ENCODE measurements at places on chromosomes 7 and 10.
A peak's percentile ranks its signal among the peaks of the same experiment; 100 is the strongest.

GRCh38 chr10:102267748-102268147 is 22.4 kb downstream of the GBF1 start:
- DNase-seq: no peak

DNA sequence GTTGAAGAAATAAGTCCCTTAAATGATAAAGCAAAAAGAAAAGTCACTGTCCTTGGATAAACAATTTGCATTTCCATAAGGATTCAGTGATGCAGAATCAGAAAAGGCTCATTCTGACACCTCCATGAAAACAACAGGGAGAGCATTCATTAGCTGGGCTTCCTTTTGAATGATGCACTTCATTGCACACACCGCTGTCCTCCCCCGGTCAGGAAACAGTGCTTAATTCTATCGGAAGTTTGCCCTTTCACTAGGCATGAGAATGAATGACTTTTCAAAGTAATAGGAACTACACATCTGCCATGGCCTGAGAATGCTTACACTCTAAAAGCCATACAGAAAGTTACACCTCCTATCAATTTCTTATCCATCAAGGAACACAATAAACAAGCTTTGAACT is 4.2 kb downstream of the PCDH15 start:
- DNase-seq: no peak

DNA sequence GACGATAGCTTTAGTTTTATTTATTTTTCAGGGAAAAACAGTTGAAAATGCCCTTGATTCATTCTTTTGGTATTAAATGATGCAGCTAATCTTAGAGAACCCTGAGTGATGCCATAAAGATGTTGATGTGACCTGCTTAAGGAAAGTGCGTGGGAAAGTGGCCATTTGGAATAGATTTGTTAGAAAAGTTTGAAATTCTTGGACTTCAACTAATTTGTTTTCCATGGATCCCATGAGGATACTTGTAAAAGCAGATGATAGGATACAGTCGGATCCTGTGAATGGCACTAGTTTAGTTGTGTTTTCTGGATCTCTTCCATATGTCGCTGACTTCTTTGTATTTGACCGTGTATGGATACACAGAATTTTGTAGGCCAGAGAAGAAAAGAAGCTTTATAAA is 69.0 kb downstream of the SEPTIN7 start:
- no peak for DNase-seq

GRCh38 chr7:2325162-2325561 is 10.9 kb upstream of the SNX8 start:
- DNase-seq: peak; percentile 71

- DNase-seq: no peak
Measured at GRCh38 chr7:27100694-27101170, 1.8 kb downstream of the HOXA2 start.

DNA sequence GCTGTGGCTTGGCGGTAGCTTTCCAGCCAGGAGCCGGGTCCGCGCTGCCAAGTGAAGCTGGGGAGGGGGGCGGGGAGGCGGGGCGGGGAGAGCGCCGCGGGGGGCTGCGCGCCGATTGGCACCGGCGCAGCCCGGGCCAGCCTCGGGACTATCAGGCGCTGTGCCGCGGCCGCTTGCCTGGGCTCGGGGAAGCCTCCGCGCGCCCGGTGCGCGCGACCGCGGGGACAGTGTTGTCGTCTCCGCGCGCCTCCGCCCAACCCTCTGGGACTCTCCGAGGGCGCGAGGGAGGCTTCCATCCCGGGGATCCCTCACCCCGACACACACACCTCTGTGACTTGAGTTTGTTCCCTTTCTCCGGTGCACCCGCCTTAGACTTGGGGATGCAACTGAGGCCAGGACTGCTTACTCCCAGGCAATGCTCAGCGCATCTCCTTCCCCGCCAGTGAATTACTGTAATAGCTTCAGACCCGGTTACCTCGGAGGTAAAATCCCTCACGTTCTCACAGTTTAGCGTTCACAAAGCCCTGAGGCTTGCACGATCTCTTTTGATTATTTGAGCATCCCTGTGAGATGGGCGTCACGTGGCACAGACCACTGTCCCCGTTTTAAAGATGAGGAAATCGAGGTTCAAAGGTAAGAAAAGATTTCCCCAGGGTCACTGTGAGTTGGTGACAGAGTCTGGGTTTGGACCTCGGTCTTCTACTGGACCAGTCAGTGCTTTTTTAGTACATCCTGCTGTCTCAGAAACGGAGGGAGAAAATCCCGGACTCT is at the start of gene NKX1-2:
NKX1-2 (minus strand) TSS at position 24 of the 771 bp plus-strand sequence. CDS start 92 bp downstream, outside the sequence.
- no peak for DNase-seq

GRCh38 chr10:116947841-116948529 is 57.0 kb downstream of the SHTN1 start:
- no peak for DNase-seq

GRCh38 chr7:89072081-89072480 is 276.5 kb upstream of the TEX47 start:
- DNase-seq: peak; percentile 61

- DNase-seq: peak; percentile 83
Measured at GRCh38 chr10:101161494-101162299, 30.6 kb downstream of the TLX1 start.

DNA sequence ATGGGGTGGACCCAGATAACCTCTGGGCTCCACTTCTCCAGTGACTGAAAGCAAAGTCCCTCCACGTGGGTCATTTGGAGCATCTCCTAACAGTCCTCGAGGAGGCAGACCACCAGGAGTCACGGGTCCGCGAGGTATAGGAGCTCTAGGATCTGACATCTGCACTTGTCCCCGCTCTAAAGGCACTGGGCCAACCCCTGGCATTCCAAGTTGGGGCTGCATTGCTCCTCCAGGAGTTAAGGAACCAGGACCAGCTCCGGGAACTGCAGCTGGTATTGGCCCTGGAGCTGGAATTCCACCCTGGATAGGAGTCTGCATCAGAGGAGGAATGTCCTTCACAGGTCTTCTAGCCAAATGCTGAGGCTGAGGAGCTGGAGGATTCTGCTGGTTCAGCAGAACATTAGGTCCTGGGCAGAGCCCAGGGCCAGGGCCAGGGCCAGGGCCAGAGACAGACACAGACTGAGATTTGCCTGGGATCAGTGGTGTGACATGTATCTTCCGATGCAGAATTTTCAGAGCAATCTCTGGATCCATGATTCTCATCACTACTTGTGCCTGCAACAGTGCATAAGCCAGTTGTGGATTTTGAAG is 827 bp downstream of the CSTF2T start:
- no peak for DNase-seq

GRCh38 chr10:70534281-70534680 is 55.7 kb downstream of the PALD1 start:
- DNase-seq: no peak

DNA sequence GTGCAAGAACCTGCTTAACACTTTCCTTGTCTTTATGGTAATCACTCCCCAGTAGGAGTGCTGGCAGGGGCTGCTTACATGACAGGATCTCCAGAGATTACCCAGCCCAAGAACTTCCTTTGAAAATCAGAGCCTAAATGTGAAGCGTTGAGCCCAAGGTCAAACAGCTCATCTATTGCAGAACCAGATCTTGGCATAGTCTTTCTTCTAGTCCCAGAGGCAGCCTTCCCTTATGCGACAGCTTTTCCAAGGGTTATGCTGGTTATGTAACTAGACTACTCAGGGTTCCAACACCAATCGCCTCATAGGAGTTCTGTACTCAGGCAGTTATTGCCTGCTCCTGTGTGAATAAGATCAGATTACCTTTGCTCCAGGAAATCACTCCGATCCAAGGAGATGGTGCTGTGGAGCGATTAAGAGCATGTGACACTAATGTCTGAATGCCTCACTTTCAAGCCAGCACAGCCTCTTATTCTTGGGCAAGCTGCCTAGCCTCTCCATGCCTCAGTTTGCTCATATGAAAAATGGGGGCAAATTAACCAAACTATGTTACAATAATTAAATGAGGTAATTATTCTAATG is 8.4 kb upstream of the LGI1 start:
- no peak for DNase-seq

DNA sequence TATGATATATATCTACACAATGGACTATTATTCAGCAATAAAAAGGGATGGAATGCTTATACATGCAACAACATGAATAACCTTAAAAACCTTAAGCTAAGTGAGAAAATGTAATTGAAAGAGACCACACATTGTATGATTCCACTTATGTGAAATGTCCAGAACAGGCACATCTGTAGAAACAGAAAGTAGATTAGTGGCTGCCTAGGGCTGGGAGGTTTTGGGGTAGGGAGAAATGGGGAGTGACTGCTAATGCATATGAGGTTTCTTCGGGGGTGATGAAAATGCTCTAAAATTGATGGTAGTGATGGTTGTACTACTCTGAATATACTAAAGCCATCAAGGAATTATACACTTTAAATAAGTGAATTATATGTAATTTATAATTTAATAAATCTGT is 14.7 kb downstream of the SLC16A9 start:
- DNase-seq: no peak

- DNase-seq: no peak
Measured at GRCh38 chr10:86221442-86222335, 144.9 kb downstream of the GRID1 start.

- peak; percentile 90 for DNase-seq
Measured at GRCh38 chr10:19730167-19730906, 85.9 kb upstream of the PLXDC2 start.

DNA sequence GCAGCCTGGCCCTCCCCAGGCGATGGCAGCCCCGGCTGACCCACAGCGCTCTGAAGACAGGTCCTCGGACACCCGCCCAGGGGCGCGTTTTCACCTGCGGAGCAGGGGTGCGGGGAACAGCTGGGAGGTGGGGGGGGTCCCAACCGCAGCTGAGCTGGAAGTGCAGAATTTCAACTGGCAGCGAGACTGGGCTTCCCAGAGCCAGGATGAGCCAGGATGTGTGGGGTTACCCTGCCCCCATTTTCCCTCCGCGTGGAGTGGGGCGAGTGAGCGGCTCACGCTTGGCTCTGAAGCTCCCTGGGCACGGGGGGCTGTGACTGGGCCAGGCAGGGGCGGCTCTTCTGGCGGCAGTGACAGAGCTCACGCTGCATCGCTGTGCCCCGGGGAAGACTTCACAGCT is 70.2 kb downstream of the DNAJB6 start:
- DNase-seq: no peak

DNA sequence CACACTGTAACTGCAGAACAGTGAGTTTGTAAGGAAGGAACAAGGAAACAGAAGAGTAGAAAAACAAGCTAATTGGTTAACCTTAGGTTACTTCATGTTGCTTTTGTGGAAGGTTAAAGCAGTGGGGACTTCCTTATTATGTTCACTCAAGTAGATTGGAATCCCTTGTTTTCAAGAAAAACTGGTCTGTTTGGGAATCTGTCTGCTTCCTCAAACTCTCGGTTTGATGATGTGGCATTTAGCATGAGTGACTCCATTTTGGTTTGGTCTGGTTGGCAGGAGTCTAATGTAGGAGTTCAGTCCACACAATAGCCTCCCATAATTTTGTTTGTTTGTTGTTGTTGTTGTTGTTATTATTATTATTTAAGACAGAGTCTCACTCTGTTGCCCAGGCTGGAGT is 3.8 kb upstream of the TRIM56 start:
- peak; percentile 18 for DNase-seq

- no peak for DNase-seq
Measured at GRCh38 chr7:98760201-98760651, 109.6 kb downstream of the TMEM130 start.

All from hematopoietic multipotent progenitor cell treated with erythropoietin and hydrocortisone succinate and interleukin-3 and kit ligand, for 4 days (in vitro differentiated cells).